Upper lobe of right lung (tissue), 1 donor: ENCODE measurements at places on chromosomes 6 and 20.

DNA sequence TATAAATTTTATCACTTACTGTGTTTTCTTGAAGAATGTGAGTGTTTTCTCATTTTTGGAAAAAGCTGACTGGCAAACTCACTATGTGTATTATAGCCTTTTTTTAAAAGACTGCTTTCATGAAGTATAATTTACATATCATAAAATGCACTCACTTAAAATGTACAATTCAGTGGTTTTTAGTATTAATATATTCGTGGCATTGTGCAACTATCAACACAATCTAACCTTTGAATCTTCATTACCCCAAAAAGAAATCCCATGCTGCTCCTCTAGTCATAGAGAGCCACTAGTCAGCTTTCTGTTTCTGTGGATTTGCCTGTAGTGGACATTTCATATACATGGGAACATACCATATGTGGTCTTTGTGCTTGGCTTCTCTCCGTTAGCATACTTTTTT lies 143.8 kb downstream of the PLCB4 start:
- DNase-seq = no peak

- no peak for DNase-seq
These were observed 12.6 kb downstream of the CYP24A1 start for GRCh38 chr20:54161008-54161820.

- no peak for DNase-seq
These were observed 340.2 kb downstream of the DHX35 start for GRCh38 chr20:39302312-39302711.

GRCh38 chr6:101760843-101761621 lies 367.5 kb downstream of the GRIK2 start:
- no peak for DNase-seq

- no peak for DNase-seq
These were observed 16.5 kb downstream of the RIPOR2 start for GRCh38 chr6:24919056-24919892.

GRCh38 chr6:78300885-78301284 lies 566.5 kb upstream of the IRAK1BP1 start:
- DNase-seq = no peak

DNA sequence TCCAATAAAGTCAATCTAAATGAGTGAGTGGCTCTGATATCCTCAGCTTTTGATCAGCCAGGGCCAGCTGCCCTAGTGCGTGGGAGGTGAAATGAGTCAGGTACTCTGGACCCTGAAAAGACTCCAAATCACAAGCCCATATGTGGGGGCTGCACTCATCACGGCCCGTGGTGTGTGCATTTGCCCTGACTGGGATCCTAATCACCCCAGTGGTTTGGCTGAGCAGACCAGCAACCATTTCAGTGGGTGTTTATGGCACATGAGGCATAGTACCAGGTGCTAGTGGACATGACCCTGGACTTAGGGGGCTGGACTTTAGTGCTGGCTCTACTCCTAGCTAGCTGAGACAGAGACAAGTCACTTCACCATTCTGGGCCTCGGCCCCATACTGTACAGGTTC lies 39.4 kb downstream of the SCML4 start:
- no peak for DNase-seq

GRCh38 chr20:61846741-61847419 lies 218.8 kb downstream of the TAF4 start:
- no peak for DNase-seq

- no peak for DNase-seq
These were observed 121.1 kb upstream of the CCN2 start for GRCh38 chr6:132072271-132072670.

DNA sequence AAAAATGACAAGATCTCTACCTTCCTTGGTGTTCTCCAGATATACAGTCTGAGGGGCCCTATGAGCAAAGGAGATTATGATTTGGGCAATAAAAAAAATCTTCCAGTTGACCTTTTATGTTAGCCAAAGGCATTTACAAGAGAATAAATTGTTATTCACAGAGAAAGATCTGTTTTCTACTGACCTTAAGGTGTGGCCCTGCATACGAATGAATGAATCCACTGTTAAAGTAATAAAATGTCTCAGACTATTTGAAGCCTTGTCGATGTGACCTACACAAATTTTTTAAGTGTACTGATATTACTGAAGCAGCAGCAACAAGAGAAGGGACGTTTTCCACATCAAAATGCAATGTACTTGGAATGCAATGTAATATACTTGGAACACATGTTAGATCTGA lies 95.9 kb upstream of the SSTR4 start:
- no peak for DNase-seq

GRCh38 chr6:20211037-20211940 lies 980 bp downstream of the MBOAT1 start:
- no peak for DNase-seq

DNA sequence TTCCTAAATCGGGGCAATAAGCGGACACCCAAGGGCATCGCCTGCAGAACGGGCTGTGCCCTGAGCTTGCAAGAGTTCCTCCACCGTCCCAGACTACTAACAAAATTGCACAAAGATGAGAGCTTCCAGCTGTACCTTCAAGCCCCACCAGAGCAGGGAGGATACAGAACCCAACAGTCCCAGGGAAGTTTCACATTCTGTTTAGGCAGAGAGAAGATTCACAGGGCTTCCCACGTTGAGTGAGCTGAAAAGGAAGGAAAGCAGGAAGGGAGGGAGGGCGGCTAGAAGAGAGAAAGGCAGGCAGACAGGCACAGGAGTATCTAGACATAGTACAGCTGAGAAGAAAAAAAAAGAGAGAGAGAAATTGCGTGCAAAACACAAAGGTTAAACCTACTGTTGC lies 112.6 kb upstream of the AFDN start:
- no peak for DNase-seq

- DNase-seq = no peak
These were observed 186.2 kb downstream of the FOXC1 start for GRCh38 chr6:1795910-1796309.
